H1 (cell line): ENCODE measurements at places on chromosomes 2 and 18. TPM values are rescaled to one million over a fixed set of nuclear protein-coding genes. Genes with fewer than 3 reads are reported as not detected.

SOX11 gene
- polyA plus RNA-seq: 9.0 and 10.1 TPM in 2 replicates

SLC23A3 gene
- 0.31 and 0.35 TPM in 2 replicates for polyA plus RNA-seq

C2orf68 gene
- polyA plus RNA-seq: 47.2 and 49.4 TPM in 2 replicates

ARHGAP28 gene
- polyA plus RNA-seq: 2.0 and 2.9 TPM in 2 replicates

EGR4 gene
- 0.08 TPM in 1 of 2 replicates, not detected in the other for polyA plus RNA-seq

SLC4A3 gene
- 4.8 and 8.2 TPM in 2 replicates for polyA plus RNA-seq

OTOF gene
- polyA plus RNA-seq: 0.06 TPM in 2 replicates

CD207 gene
- not detected in 2 replicates for polyA plus RNA-seq

OXER1 gene
- polyA plus RNA-seq: 2.9 and 3.7 TPM in 2 replicates

CNRIP1 gene
- 5.0 and 7.0 TPM in 2 replicates for polyA plus RNA-seq

CCDC178 gene
- polyA plus RNA-seq: 0.11 TPM in 1 of 2 replicates, not detected in the other

PLEK gene
- polyA plus RNA-seq: not detected in 2 replicates

LYG1 gene
- 0.60 and 0.68 TPM in 2 replicates for polyA plus RNA-seq

GGCX gene
- polyA plus RNA-seq: 29.4 and 47.8 TPM in 2 replicates

OLA1 gene
- 13.2 and 39.3 TPM in 2 replicates for polyA plus RNA-seq

LINC00305 gene
- polyA plus RNA-seq: not detected in 2 replicates

IL1B gene
- not detected in 2 replicates for polyA plus RNA-seq

INHBB gene
- polyA plus RNA-seq: 0.24 and 0.32 TPM in 2 replicates

STON1 gene
- polyA plus RNA-seq: 4.5 and 5.0 TPM in 2 replicates

RAX gene
- 0.12 and 0.36 TPM in 2 replicates for polyA plus RNA-seq

GAD1 gene
- 1.0 and 1.1 TPM in 2 replicates for polyA plus RNA-seq

COLEC12 gene
- 0.44 and 0.47 TPM in 2 replicates for polyA plus RNA-seq

AMER3 gene
- 0.15 and 0.17 TPM in 2 replicates for polyA plus RNA-seq

ALS2 gene
- polyA plus RNA-seq: 10.1 and 12.1 TPM in 2 replicates

RGPD4 gene
- polyA plus RNA-seq: not detected in 2 replicates

TUBB8B gene
- 1.3 TPM in 2 replicates for polyA plus RNA-seq

TGFA gene
- 1.8 and 2.1 TPM in 2 replicates for polyA plus RNA-seq

TIMM21 gene
- 17.6 and 27.9 TPM in 2 replicates for polyA plus RNA-seq

EFHD1 gene
- polyA plus RNA-seq: 4.5 and 5.3 TPM in 2 replicates

ASNSD1 gene
- 7.1 and 14.1 TPM in 2 replicates for polyA plus RNA-seq

MC2R gene
- not detected in 2 replicates for polyA plus RNA-seq

REEP1 gene
- 0.44 and 0.74 TPM in 2 replicates for polyA plus RNA-seq

TBR1 gene
- polyA plus RNA-seq: 0.05 TPM in 1 of 2 replicates, not detected in the other

C2orf80 gene
- 0.41 and 0.97 TPM in 2 replicates for polyA plus RNA-seq

LBX2 gene
- 0.27 and 0.42 TPM in 2 replicates for polyA plus RNA-seq
